ENCODE measurements at places on chromosomes 12 and 14.

DNA sequence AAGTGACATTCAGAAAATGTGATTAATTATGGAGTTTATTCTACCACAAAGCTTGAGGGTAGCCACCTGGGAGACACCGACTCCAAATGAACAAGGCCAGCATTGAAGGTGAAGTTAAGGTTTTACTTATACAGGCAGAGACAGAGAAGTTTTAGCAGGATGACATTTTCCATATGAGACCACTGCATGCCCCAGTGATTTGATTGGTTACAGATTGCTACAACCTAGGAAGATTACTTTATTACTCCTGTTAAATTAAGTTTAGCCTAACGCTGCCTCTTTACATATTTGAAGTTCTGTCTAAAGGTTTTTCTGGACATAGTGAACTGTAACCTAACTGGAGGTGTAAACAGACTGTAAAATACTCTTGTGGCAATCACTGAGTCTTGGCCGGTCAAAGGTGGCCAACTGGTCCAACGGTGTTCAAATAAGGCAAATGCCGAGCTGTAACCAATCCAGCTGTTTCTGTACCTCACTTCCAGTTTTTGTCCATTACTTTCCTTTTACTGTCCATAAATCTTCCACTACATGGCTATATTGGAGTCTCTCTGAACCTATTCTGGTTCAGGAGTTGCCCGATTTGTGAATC lies 57.2 kb downstream of the RIN3 start:
- no peak for DNase-seq

DNA sequence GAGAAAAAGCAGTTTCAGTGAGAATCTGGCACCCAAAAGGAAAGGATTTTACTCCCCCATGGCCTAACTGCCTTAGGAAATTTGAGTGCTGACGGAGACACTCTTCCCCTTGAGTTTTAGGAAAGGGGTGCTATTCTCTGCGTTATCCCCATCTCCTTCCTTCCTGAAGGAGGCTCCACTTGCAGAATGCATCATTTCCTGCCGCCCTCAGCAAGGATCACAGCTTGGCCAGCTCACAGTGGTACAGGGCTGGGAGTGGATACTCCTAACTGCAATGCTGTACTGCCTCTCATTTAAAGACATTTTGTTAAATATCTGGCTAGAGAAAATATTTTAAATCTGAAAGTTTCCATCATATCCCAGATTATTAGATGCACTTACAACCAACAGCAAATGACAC lies 33.0 kb downstream of the RDH12 start:
- DNase-seq = no peak

GRCh38 chr14:65772921-65773574 lies 360.5 kb downstream of the FUT8 start:
- DNase-seq = no peak

- no peak for DNase-seq
These were observed 574.1 kb downstream of the PRKD1 start for GRCh38 chr14:29353513-29353912.

DNA sequence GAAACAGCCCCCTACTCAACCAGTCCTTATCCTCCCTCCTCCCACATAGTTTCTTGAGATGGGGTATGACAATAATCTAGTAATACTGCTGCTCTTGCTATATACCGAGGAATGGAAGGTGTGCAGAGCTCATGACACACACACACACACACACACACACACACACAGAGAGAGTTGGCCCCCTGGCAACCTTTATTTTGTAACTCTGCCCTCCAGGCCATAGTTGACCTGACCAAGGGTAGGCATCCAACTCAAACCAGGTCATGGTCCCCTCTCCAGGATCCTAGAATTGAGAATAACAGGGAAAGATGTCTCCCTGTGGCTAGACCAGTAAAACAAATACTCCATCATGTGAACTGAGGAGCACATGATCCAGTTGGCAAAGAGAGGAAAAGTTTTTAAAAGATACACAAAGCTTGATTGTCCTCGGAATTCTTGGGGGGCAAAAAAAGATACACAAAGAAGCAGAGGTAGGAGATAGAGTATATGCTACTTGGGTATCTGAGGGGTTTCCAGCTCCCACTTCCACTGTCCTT lies 11.3 kb downstream of the ERO1A start:
- DNase-seq = no peak

GRCh38 chr12:95943330-95943842 lies at the start of gene AMDHD1:
AMDHD1 (plus strand) TSS chr12:95943331; CDS start chr12:95943399, 68 bp downstream.
- DNase-seq = peak; percentile 69

GRCh38 chr14:23351681-23352505 lies 794 bp downstream of the SLC22A17 start:
- DNase-seq = peak; percentile 11
